Activated gamma-delta T cell (primary cell): ENCODE measurements at places on chromosomes 5 and 9.

DNA sequence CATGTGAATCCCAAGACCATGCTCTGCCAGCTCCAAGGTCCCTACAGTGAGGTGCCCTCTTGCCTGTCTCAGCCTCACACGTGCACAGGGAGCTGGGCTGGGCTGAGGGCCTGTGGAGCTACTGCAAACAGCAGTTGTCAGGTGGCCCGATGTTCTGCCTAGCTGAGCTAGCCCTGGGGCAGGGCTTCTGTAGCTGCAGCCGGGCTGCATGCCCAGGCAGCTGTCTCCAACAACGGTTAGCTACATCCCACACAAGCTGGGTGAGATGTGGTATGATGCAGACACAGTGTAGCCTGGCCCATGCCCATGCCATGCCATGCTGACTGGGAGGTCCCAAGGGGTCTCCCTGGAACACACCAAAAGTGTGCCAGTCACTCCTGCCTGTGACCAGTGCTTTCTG lies 62.0 kb downstream of the MACROH2A1 start:
- DNase-seq, result no peak

DNA sequence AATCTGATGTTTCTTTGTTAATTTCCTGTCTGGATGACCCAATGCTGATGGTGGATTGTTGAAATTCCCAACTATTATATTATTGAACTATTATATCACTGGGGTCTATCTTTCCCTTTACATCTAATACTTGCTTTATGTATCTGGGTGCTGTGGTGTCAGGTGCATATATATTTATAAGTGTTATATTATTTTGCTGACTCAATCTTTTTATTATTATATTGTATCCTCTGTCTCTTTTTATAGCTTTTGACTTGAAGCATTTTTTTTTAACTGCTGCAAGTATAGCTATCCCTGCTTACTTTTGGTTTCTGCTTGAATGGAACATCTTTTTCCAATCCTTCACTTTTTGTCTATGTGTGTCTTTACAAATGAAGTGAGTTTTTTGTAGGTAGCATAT lies 255.9 kb downstream of the RAB3C start:
- DNase-seq, result no peak

DNA sequence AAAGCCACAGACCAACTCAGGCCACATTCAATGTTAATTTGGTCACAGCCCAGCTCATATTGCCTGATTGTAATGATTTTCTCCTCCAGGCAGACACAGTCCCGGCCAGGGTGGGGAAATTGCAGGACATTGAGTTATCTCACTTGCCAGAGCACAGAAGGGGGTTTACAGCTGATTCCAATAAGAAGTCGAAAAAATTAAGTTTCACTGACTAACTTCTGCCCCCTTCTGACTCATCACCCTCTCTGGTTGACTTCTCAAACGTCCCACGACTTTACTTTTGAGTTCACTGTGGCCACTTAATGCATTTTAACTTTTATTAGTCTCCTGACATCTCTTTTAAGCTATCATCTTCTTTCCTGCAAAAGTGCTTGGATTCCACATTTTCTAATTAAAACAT lies 321.4 kb upstream of the WWC1 start:
- no peak for DNase-seq

GRCh38 chr9:82799286-82799685 lies 263.7 kb downstream of the RASEF start:
- DNase-seq, result no peak

- DNase-seq, result no peak
These were observed 32.7 kb downstream of the ATG10 start for GRCh38 chr5:82004511-82004910.

DNA sequence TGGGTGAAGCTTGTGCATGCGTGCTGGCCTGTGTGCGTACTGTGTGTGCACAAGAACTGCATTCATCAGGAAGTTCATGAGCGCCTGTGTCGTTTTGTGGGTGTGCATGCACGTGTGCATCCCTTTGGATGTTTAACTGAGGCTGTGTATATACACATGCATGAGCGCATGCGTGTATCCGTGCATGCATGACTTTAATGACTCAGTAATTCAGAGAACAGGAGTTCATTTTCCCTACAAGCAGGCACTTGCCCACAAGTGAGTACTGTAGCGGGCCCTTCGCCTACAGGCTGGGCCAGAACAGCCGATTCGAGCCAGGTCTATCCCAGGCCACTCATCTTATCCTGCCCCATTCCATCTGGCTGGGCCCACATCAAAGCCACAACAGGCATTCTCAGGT lies 29.8 kb downstream of the CORO2A start:
- DNase-seq, result no peak

DNA sequence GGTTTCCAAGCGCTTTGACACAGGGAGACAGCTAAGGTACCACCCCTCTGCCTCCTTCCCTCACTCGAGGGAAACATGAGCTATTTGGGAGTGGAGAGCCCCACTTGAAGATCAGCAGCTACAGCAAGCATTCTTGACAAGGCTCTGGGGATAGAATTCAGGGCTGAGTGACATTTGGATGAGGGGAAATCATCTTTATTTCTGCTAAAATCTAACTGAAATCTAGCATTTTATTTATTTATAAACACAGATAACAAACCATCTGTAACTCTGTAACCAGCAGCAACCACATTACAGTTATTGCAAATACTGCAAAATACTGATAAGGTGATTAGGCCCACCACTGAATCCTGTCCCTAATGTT lies 22.4 kb downstream of the RNF130 start:
- DNase-seq, result no peak

DNA sequence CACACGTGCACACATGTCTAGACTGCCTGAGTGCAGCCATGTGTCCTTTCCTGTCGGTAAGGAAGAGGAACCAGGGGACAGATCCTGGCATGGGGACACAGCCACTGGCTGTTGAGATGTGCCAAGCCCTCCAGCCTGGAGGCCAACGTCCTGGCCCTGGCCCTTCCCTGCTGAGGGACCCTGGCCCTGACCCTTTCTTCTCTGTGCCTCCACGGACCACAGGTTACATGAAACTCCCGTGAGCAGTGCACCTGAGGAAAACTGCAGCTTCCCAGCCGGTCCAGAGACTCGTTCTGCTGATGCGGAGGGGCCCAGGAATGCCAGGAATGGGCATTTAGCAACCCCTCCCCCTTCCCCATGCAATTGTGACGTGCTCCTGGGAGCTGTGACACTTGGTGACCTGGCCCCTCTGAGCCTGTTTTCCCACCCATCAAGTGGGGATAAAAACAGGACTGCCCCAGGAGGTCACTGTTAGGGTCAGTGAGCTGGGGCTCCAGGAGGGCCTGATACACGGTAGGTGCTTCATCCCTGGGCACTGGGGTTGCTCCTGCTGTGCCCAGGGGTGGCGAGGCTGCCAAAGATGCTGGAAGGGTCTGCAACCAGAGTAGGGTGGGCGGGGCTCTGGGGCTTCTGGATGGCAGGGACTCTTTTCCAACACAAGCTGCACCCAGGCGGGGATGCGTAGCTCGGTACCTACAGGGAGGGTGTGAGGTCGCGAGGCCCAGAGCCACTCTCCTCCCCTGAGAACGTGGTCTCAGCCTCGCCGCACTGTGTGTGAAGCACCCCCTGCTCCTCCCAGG lies 151.5 kb downstream of the C9orf50 start:
- no peak for DNase-seq

GRCh38 chr9:86464242-86464641 lies 110.0 kb upstream of the TUT7 start:
- DNase-seq, result no peak

DNA sequence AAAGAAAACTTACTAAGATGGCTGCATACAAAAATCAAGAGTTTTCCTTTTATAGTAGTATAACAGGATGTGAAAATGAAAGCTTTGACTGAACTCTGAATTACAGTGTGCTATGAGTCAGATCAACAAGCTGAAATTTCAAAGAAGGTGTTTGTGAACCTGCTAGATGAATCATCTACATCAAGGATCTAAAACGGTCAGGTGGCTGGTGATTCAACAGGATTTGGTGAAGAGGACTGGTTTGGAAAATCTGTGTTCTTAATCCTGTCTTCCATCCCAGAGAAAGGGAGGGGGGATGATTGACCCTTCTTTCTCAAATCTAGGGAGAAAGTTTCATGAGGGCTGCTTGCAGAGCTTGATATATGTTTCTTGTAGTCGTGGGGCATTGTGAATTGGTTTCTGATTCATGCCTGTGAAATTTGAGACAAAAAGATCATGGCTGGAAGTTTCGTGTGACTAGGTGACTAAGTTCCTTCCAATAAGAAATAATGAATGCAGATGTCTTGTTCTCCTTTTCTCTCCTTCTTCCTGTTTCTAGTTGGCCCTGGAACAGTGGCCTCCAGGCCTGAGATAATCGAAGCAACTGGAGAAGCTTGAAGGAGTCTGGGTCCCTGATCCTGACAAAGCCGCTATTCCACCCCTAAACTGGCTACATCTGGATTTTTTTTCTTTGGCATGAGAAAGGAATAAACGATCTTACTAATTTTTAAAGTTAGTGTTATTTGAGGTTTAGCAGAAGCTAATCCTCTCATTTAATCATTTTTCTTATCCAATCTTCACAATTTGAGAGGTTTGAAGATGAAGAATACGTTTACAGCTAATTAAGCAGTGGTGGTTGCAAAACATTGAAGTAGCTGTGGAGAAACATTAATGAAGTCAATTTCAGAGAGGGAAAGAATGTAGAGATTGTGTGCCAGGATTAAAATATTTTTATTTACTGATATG lies 67.2 kb downstream of the MRPS30 start:
- DNase-seq, result no peak

GRCh38 chr5:41893074-41893851 lies 10.9 kb upstream of the RIMOC1 start:
- no peak for DNase-seq

GRCh38 chr9:2570615-2571479 lies 50.7 kb upstream of the VLDLR start:
- no peak for DNase-seq
